ENCODE measurements at places on chromosomes 12 and 14.

DNA sequence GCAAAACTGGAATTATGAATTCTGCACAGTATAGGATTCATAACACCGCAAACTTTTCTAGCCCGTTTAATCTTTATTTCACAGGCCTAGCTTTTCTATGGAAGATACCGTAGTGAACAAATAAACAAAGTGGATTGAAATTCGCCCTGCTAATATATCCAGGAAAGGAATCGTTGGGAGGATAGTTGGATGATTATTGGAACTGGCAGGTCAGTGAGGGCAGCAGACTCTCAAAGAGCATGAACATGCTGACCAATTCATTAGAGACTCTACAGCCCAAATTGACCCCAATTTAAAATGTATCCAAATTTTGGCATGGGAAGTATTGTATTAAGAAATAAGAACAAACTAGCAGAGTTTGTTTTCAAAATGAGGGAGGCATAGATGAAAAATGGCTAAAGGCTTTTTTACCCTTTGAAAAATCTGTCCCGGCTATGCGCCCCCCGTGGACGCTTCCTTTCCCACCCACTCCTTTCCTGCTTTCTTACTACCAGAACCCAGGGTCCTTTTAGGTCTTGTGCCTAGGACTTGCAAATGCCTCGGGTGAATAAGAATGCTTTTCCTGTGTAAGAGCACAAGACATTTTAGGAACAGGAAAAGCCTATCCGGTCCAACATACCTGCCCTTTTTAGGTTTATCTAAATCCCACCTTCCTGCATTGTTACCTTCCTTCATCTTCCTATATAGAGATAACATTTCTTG, 84.6 kb upstream of the PTPRB start:
- no peak for DNase-seq

DNA sequence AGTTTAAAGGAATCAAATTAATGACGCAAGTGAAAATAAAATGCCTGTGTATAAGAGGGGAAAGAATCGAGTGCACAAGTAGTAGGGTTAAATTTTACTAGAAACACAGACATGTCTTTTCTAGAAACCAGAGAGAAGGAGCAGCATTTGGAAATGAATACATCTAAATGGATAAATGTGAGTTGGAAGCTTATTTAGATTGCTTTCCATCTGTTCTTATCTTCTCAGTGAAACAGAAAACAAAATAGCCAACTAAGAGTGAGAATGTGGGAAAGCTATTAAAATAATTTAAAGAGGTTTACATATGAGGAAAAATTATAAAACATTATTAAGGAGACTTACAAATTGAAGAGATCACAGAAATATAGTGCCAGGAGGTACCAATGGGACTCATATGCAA, 1818.9 kb upstream of the FLRT2 start:
- DNase-seq = no peak

DNA sequence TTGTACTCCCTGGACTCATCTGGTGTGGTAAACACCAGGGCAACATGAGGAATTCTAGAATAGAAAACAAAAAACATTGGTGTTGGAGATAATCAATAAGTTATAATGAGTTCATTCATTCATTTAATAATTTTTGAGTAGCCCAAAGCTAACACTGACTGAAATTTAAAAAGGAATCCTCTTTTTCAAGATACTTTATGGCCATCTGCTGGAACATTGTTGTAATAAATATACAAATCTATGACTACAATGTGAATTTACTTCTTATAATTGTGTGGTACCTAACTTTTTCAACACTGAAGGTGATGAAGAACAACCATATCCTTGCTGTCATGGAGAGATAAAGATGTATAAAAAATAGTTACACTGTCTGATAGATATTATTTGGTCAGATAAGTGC, 687.3 kb upstream of the MIS18BP1 start:
- no peak for DNase-seq

- DNase-seq = no peak
Observed at GRCh38 chr12:26318661-26319068, 123.3 kb downstream of the SSPN start.

DNA sequence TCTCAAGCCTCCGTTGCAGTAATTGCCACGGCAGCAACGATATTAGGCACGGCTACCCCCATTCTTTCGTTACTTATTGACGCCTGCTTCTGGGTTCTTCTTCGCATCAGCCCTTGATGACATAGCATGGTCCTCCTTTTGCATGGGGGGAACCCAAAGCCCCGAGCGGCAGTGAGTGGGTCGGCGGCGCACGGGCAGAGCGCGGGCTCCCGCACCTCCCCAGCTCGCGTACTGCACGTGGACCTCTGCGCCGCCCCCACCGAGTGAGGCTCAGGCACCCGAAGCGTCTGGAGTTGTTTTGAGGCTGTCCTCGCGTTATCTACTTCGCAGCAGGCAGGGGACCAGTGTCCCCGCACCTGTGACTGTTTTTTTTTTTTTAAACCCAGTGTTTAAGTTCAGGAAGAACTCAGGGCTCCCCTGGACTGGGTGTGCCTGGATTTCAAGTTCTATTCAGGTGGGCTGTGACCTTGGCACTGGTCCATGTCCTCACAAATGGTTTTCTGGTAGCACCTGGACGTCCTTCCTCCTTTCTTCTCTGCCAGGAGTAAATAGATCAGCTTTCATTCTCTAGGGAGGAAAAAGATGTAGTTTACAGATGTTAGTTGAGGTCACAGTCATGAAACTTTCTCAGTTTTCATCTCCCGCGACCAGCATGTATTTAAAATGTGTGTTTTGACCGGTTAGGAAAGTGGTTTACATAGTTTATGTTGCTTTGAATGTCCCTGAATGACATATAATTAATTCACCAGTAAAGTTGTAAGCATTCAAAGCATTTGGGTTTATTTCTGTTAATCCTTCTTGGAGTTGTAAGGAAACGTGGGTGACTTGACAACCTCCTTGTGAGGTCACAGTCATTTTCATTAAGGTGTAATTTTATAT, 1.4 kb upstream of the FOXN4 start:
- no peak for DNase-seq

DNA sequence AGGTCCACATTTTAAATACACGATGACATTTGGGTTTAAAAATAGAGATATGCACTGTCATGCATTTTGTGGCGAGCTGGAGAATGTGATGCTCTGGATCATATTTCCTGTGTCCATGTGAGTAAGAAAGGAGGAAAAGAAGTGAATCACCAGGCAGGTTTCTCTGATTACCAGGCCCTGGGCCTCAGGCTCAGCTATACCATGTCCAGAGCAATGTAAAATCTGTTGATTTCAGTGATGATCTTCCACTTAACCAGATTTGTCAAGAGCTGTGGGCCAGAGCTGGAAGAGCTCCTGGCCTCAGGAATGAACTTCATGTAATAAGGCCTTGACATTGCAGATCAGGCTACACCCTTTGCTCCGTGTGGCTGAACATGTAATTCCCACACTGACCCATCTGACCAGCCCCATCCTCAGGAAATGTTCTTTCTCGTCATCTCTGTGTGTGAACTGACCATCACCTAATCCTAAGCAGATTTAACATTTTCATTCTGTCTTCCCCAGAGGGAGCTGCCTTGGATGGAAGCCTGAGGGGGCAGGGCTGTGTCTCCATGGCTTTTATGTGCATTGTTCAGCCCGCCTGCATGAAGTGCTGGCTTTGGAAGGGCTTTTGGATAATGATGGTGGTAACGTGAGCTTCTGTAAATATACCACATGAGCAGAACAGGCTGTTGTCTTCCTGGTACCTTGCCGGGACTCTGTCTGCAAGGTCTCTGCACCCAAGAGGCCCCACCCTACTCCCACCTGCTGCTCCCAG, 54.5 kb downstream of the CRACR2A start:
- peak; percentile 90 for DNase-seq

DNA sequence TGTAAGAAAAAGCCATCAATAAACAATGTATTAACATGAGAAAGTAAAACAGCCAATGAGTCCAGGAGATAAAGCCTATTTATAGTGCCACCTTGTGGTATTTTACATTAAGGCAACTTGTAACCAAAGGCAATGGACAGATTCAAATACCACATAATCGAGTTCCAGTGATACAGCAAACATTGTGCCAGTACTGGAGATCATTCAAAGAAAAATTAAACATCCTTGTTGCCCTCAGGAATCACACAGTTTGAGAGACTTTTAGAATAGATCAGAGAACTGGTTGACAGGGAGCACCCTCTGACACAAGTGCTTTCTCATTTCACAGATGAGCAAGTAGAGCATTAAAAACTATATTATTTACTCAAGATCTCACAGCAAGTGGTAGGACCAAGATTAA, 98.1 kb downstream of the DDHD1 start:
- no peak for DNase-seq

DNA sequence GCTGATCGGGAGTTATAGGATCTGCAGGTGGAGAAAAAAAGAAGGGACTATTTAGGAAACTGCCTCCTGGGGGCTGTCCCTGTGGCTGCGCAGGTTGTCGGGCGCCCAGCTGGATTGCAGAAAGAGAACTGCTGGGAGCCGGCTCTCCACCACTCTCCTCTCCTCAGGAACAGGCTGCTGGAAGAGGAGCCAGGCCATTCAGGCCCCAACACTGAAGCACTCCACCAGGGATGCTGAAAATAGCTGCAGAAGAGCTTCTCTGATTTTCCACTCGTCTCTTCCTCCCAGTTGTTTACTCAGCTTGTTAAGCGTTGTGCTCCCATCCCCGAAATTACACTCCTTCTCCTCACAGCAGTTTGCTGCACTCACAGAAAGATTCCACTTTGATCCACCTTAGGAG, 347.3 kb downstream of the GLT1D1 start:
- no peak for DNase-seq

GRCh38 chr14:20823859-20824258, 21.2 kb upstream of the RNASE1 start:
- no peak for DNase-seq

DNA sequence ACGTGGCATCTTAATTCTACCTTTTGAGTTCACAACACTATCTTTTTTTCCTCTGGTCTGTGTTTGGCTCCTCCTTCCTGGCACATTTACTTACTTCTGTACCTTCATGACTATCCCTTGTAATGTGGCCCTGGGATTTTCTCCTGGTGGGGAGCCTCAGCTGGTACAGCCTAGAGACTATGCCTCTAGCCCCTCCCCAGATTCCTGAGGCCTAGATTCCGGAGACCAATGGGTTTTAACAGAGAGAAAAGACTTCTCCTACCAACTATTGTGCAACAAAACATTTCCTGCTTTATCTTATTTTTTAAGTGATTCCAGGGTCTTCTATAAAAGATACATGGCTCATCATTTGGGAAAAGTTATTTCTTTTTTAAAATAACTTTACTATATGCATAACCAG, 216.2 kb upstream of the KRR1 start:
- no peak for DNase-seq

GRCh38 chr14:92511453-92512238, 1.9 kb upstream of the RIN3 start:
- DNase-seq = peak; percentile 91

DNA sequence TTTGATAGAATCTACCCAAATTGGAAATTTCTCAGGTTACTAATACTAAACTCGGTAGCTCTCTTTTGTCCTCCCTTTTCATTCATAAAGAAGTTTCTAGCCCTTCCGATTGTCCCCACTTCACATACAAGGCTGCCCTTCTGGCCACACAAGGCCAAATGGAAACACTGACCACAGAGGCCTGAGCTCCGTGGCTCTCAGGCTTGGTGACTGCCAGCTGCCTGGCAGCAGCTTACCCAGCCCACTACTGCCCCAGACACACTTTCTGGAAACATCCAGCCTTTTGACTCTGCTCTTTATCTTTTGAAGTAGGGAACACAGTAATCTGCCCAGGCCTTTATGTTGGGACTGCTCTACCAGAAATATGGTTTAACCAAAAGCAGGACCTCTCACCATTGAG, 167.2 kb downstream of the GCH1 start:
- no peak for DNase-seq

GRCh38 chr12:19998961-19999804, 369.2 kb upstream of the PDE3A start:
- DNase-seq = no peak

- no peak for DNase-seq
Observed at GRCh38 chr14:64294672-64295413, 672 bp upstream of the ESR2 start.

- DNase-seq = no peak
Observed at GRCh38 chr14:101681795-101682194, 79.7 kb upstream of the PPP2R5C start.

DNA sequence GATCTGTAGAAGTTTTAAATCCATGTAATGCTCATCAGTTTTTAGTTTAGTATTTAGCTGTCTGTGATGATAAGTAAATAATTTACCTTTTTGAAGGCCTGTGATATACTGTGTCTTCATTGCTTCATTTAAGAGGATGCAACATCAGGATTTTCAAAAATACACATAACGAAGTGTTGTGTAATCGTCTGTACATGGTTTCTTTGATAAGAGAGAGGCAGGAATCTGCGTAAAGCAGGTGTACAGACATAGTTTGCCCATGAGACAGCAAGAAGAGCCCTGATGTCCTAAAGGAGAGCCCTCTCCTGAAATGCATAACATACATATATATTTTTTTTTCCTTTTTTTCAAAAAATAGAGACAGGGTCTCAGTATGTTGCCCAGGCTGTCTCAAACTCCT, 44.8 kb downstream of the RASSF3 start:
- DNase-seq = no peak

- DNase-seq = no peak
Observed at GRCh38 chr12:49335118-49335954, 1.7 kb downstream of the C1QL4 start.

- no peak for DNase-seq
Observed at GRCh38 chr14:60649875-60650372, 647 bp upstream of the SIX1 start.

DNA sequence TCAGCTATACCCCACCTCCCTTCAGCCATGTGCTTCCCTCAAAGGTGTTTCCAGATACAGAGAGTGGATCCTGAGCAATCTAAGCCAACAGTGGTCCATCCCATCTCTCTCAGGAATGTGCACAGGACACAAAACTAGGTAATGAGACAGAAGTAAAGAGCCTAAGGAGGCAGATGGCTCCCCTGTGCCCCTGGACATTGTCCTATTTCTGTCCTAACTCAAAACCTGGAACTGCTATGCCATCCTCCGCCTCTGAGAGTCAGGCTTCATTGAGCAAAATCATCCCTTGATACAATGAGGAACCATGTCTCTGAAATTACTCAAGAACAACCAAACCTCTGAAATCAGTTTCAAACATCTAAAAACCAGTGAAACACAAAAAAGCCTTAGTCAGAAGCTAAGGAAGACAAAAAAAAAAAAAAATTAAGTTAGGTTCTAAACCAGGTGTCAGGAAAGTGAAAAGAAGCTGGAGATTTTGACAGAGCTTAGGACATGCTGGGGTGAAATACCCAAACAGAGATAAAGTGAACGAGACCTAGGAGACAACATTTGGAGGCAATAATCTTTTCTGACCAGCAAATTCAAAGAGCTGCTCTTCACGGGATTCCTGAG, 200.3 kb upstream of the PLEKHG7 start:
- no peak for DNase-seq

DNA sequence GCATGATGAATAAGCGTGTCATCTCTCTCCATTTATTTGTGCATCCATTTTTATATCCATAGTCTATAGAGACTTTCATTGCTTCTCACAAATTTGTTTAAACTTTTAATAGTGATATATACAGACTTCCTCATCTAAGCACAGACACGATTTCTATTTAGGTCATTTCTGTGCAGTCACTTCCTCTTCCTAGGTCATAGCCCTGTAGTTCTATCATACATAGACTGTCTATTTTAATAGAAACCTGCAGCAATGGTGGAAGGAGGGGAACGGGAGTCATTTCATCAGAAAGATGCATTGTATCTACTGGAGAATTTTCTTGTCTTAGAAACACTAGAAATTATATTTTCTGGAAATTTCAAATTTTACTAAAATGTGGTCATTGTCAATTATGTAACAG, 133.4 kb upstream of the FGD4 start:
- no peak for DNase-seq

GRCh38 chr14:26191123-26191522, 406.7 kb downstream of the NOVA1 start:
- DNase-seq = no peak

GRCh38 chr12:133226690-133227089, 9.0 kb downstream of the ANHX start:
- DNase-seq = no peak
